ENCODE measurements at places on chromosomes 16 and 17.
A peak's percentile ranks its signal among the peaks of the same experiment; 100 is the strongest.

GRCh38 chr16:88526906-88527185 lies 43.4 kb upstream of the ZC3H18 start:
- no peak for DNase-seq

DNA sequence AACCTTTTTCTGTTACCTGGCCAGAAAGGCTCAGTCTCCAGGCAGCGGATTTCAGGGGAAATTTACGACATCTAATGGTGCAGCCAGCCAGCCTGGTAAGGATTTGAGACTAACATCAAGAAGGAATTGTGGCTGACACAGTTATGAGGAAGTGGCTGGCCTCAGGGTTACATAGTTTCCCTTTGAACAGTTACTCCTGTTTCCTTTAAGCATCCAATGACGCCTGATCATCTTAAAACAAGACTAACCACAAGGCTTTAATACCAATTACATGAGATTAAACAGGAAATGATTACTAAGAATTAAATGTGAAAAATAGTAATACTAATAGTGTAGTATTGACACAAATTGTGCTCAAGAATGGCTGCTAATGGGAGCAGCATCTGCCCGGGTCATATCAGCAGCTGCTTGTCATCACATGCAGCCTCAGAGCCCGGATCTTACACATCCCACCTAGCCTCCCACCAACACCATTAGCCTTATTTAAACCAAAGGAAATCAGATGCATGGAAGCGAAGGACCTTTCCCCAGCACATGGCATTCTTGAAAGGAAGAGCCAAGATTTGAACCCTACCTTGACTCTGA lies 431.8 kb downstream of the PMP22 start:
- DNase-seq = peak; percentile 34

DNA sequence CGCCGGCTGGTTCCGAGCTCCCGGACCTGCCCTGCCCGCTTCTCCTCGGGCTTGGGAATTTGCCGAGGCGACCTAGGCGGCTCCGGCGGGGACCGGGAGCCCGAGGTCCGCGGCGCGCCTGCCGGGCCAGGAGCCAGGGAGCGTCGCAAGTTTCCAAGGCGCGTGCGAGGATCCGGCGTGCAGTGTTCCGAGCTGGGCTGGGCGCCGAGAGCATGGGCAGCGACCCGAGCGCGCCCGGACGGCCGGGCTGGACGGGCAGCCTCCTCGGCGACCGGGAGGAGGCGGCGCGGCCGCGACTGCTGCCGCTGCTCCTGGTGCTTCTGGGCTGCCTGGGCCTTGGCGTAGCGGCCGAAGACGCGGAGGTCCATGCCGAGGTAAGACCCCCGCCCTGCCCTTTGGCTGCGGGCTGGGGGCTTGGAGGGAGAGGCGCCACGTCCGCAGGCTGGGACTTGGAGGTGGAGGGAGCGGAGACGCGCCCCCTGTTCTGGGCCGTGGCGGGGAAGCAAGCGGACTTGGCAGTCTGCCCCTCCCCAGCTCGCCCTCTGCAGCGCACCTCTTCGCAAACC lies 668 bp downstream of the MMP15 start:
- DNase-seq = peak; percentile 67

DNA sequence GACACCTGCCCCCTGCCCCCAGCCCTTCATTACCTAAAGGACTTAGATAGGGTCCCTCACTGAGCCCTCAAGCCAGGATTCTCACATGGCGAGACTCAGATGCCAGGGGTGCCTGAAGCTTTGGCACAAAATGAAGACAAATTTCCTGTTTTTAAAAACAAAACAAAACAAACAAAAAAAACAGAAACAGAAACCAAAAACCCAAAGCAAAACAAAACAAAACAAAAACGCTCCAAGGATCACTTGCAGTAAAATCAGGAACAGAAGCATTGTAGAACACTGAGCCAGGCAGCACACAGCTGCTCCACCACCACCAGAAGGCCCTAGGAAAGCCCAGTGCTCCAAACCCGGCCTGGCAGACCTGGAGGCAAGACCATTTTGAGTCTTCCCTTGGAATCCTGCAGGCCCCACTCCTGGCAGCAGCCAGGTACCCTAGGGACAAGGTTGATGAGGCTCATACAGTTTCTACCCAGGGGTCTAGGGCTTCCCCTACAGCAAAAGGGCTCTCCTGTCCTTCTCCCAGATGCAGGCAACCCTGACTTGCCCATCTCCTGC lies 20.8 kb downstream of the MYO18A start:
- no peak for DNase-seq

- no peak for DNase-seq
Observed at GRCh38 chr17:45979137-45979536, 19.9 kb upstream of the STH start.

DNA sequence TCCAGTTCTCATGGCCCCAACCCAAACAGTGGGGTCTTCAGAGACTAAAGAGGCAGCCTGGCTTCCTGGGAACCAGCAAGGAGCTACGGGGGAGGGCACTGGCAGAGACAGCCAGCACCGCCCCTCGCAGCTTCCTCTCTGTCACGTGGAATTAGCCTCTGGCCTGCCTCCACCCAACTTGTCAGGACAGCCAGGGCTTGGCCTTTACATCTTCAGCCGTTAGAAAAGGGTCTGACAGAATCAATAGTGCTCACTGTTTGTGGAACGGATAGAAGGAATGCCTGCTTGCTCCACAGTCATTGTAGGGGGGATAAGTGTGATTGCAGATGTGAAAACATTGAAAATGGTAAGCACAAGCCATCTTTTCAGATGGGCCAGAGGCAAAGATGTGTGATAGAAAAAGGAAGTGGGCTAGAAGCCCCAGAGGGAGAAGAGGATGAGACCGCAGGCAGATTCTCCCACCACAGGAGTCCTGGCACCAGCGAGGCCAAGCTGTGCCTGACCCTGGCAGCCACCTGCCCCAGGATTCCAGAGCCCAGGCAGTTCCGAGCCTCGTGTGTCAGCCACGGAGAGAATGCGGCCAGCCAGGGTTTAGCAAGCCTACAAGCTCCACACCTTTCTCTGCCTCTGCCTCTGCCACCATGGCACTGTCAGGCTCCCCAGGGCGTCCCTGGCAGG lies 18.6 kb downstream of the GRIN2C start:
- DNase-seq = peak; percentile 74

DNA sequence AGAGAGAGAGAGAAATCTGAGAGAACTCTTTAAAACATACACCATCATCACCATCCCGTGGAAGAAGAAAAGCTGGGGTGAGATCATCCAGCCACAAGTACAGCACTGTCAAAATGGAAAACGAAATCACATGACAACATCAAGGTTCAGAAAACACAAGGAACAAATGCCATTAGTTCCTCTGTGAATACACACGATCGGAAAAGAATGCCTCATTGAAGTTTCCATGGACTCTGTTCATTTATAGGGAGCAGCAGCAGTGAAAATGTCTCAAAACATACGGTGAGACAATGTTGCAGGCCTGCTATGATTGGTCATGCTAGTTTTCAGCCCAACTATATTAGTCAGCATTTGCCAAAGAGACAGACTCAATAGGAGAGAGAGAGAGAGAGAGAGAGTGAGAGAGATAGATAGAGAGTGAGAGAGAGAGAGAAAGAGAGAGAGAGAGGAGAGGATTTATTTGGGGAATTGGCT lies 4.4 kb downstream of the CFAP97D1 start:
- DNase-seq = peak; percentile 58

GRCh38 chr17:77596491-77597417 lies 361.7 kb upstream of the TNRC6C start:
- no peak for DNase-seq

DNA sequence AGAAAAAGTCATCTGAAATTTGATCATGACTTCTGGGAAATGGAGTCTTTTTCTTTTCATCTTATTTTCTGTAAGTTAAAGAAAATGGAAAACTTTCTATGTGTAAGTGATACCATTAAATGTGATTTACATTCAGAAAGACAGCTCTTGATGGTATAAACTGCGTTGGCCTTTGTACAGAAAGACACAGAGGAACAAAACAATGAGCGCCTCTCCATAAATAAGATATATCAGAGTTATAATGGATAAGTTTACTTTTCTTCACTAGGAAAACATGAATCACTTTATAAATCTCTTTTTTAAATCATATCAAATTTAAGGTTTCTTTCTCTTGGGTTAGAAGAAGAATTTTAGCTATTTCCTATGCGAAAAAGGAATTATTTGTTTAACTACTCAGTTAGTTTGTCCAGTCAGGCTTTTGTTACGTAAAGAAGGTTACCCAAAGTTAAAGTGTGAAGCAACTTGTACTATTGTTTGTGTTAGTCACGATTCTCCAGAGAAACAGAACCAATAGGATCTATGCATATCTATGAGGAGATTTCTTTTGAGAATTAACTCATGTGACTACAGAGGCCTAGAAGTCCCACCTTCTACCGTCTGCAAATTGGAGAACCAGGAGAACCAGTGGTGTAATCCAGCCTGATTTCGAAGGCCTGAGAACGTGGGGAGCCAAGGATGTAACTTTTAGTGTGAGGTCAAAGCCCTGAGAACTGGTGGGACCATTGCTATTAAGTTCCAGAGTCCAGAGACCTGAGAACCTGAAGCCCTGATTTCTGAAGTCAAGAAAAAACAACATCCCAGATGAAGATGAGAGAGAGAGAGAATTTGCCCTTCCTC lies 295.4 kb upstream of the KCNJ16 start:
- peak; percentile 29 for DNase-seq

DNA sequence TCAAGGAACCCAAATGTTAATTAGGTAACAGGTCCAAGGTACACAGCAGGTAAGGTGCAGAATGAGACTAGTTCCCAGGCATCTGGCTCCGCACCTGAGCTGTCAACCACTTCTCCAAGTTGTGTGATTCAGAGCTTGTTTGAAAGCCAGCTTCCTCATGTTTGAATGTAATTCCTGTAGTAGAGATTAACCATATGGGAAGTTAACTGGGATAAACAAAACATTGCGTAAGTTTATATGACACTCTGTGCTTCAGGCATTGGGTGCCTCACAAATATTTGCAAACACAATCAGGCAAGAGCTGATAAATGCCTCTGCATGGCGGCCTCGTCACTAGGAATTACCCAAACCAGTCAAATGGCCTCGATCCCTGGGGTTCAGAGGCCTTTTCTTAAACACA lies 27.9 kb upstream of the CPHXL start:
- DNase-seq = no peak

GRCh38 chr17:12421646-12422306 lies 243.9 kb upstream of the MYOCD start:
- no peak for DNase-seq

GRCh38 chr17:50722746-50723145 lies 3.3 kb downstream of the LUC7L3 start:
- DNase-seq = no peak

GRCh38 chr17:56697190-56697589 lies 103.7 kb downstream of the NOG start:
- no peak for DNase-seq

GRCh38 chr16:23375643-23376042 lies 73.5 kb downstream of the SCNN1B start:
- no peak for DNase-seq

DNA sequence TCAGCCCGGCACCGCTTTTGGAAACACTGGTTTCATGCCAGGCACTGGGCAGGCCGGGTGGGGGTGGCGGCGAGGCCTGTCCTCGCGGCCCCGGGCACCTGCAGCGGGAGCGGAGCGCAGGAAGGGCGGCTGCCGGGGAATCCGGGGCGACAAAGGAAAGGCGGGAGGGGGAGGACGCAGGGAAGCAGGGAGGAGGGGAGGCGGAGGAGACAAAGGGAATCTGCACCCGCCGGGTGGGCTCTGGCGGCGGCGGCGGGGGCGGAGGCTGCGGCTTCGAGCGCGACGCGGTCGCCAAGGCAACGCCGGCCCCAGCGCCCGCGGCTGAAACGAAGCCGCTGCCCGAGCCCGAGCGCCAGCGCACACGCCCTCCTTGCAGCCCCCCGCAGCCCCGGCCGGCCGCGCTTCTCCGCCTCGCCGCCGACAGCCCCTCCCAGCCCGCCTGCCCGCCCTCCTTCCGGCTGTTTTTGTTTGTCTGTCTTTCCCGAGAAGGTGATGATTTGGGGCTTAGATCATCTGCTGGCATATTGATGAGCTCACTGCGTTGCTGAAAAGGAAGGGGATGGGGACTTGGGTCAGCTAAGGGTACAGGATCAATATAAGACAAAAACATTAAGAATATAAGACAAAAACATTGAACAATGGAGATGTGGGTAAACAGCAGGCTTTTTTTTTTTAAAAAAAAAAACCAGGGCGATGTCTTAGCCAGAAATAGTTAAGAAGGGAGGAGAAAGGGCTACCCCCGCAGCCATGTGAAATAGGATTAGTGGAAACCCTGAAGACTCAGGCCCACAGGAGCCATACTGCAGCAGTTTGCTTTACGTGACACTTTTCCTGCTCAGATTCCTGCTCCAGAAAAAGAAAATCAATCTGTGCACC lies 32.7 kb downstream of the CDK5R1 start:
- DNase-seq = no peak

- DNase-seq = no peak
Observed at GRCh38 chr17:58873926-58874325, 118.3 kb downstream of the PPM1E start.

DNA sequence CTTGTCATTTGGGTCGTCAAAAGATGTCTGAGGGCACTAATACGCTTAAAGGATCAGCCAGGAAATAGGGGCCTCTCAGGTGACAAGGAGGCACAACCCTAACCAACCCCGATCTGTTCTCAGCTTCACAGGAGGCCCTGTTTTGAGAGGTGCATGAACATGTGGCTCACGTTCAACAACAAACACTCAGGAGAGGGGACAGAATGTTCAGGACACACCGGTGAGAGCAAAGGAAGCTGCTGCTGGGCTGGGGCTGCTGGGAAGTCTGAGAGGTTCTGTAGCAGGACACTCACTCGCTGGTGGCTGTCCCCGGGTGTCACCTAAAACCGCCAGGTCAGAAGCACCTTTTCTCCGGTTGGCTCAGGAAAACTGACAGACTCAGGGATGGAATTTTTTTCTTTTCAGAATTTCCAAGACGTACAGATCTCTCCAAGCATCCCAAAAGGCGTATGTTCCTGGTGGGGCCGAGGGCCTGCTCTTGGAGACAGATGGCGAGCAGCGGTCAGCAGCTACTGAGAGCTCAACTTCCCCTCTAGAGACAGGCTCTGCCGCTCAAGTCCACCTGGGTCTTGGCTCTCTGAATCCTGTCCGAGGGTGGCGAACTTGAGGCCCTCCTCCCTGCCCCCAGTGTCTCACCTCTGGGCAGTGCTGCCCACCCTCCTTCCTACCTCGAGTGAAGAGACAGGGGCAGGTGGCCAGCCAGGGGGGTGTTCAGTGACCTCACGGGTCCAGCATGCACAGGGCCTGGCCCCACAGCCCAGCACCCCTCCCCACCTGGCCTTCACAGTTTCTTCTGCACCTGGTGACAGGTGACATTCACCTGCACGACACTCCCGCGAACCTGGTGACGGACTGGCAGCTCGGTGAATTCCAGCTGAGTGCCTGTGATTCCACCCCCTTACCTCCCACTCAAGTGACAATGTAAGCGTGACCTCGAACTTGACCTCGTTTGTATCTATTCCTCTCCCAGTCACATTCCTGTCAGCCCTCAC lies 22.9 kb downstream of the CLUH start:
- DNase-seq = no peak

DNA sequence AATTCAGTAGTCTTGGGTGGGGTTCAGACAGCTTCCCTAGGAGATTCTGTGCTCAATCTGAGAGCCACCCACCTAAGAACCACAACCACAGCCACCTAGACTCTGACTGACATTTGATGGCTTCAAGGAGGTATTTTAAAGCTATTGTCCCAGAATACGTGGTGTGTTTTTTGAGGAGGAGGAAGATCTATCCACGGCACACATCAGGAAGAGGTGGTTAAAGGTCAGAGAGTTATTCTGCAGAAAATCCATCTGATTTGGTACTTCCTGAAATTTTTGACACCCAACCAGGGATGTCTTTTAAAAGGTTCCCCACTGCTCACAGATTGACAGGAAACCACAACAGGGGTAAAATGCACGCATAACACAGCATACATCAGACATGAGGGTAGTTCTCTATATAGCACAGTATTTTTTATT lies 25.1 kb downstream of the SMARCE1 start:
- no peak for DNase-seq

GRCh38 chr16:85077039-85077438 lies 35.2 kb downstream of the CIBAR2 start:
- no peak for DNase-seq
